Stimulated activated CD4-positive, alpha-beta T cell treated with anti-CD3 and anti-CD28 coated beads, Interleukin-4, amount 100 ng/mL, for 48 hours (primary cell): ENCODE measurements at places on chromosomes 12 and 14.

- no peak for DNase-seq
Measured at GRCh38 chr14:96830946-96831345, 33.8 kb downstream of the VRK1 start.

DNA sequence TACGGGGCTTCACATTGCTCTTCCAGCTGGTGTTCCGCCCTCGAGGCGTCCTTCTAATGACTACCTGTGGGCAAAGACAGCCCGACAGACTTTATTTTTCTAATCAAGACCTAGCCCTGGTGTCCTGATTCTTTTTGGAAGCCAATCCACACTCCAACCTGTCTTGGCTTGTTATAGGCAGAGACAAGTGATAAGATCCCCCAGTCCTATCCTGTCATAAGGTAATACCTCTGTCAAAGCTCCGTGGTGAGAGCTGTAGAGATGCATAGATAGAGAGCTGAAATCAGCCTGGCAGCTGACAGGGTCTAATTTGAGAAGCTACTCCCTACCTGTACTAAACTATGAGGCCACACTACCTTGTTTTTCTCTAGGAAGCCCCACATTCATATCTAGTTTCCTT is 11.5 kb upstream of the WNK1 start:
- no peak for DNase-seq

GRCh38 chr14:103133210-103134140 is 10.2 kb downstream of the TNFAIP2 start:
- no peak for DNase-seq

DNA sequence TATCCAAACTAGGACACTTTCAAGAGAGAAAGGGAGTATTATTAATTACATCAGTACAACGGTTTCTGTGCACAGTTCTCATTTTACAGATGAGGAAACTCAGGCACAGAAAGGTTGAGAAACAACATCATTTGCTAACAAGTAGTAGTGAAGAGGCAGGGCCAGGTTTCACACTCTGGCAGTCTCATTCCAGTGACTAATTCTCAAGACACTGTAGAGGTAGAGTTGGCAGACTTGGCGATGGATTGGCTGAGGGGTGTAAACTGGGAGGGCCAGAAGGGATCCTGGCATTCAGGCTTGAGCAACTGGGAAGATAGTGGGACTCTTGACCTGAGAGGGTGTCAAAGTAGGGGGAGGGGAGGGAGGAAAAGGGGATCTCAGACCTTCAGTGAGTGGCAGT is 73.8 kb upstream of the BDKRB2 start:
- DNase-seq = no peak

DNA sequence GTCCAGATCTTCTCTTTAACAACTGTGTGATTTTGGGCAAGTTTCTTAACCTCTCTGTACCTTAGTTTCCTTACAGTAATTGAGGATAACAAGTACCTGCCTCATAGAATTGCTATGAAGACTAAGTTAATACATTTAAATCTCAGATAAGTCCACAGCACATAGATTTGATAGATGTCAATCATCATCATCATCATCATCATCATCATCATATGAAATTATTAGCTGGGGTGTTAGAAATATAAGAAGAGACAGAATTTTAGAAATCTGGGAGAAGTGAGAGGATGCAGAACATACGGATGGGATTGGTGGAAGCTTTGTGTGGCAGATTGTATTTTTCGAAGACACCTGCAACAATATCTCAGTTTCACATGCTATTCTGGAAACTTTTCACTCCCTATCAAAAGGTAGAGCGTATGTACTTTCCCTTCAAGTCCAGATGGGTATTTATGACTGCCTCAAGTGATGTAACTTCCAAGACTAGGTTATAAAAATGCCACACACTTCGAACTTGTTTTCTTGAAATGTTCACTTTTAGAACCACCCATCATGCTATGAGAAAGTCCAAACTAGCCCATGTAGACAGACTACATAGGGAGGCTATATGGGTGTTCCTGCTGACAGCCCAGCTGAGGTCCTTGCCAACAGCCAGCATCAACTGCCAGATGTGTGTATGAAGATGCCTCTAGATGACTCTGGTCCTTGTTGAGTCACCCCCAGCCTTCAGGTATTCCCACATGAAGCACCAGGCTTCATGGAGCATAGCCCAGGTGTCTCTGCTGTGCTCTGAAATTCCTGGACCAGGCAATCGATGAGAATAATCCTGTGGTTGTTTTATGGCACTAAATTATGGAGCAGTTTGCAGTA is 20.7 kb upstream of the SDR39U1 start:
- no peak for DNase-seq

- no peak for DNase-seq
Measured at GRCh38 chr12:53063708-53064612, 14.1 kb downstream of the TNS2 start.

GRCh38 chr12:105581420-105581819 is 250.9 kb downstream of the C12orf75 start:
- no peak for DNase-seq

DNA sequence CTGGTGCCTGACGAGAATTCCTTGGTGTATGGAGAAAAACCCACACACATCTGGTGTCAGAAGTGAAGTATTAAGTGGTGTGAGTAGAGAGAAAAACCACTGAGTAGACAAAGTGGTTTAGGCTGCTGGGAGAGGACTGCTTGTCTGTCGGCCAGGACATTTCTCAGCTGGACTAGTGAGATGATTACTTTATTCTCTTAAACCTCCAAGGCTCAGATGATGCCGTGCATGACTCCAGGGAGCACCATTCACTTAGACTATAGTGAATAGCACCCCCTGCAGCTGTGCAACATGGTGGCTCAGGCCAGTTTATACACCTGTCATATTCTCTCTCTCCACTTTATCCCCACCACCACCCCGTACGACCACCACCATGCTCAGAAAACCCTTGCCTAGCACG is 28.5 kb upstream of the NFYB start:
- DNase-seq = no peak

DNA sequence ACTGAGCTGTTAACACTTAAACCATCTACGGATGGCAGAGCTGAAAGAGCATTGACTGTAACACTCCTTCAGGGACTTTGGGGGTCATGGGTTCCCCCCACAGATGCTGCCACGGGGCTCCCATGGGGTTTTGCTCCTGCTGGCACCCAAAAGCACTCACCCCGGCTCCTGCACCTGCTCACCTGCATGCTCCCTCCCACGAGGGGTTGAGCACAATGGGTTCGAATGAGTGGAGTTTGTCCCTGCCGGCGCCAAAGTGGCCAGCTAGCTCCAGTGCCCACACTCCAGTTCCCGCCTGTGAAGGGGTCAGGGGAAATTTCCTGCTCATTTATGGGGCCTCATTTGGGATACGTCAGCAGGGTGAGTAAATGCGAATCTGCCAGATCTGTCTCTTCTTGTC is 40.7 kb downstream of the TNFAIP2 start:
- DNase-seq = no peak

DNA sequence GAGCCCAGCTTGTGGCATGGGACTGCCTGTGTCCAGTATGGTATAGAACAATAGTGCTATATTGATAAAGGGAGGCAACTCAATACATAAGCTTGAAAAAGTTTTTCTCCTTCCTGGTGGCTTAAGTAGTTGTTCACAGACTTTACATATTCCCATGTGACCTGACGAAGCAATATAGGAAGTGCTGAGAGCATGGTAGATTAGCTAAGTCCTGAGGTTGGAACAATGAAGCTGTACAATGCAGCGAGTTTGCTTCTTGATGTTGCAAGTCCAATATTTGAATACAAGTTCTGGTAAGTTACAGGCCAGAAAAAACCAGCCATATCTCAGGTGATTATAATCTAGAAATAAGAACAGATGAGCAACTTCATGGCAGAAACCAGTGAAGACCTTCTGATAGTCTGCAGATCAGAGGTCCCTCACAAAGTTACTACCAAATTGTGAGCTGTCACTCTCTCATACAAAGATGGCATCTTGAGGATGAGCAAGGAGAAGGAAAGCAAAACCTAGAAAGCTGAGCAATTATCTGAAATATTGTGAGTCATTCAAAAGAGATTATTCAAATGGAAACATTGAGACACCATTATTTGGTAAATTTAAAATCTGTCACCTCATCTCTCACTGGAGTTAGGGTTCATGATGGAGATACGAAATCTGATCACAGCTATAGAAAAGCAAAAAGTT is 72.9 kb upstream of the BTG1 start:
- no peak for DNase-seq
